ENCODE measurements at places on chromosomes 16 and 17. TPM values are rescaled to one million over a fixed set of nuclear protein-coding genes. Genes with fewer than 3 reads are reported as not detected.
A peak's percentile ranks its signal among the peaks of the same experiment; 100 is the strongest.

GRCh38 chr17:43745541-43745940 is 13.1 kb downstream of the SOST start:
- peaks cover 5% of the 10 kb centered on the region for H3K4me1 ChIP-seq
- H3K27ac ChIP-seq = no peak overlapping the region
- DNase-seq = no peak
- H3K27me3 ChIP-seq = peaks cover 33% of the 10 kb centered on the region
- H3K36me3 ChIP-seq = no peaks in the 10 kb centered on the region
- H3K4me3 ChIP-seq = no peak overlapping the region

- peaks cover 59% of the 10 kb centered on the region for H3K4me1 ChIP-seq
- H3K27me3 ChIP-seq = peaks cover 9% of the 10 kb centered on the region
- H3K36me3 ChIP-seq = peaks cover 2% of the 10 kb centered on the region
These were observed 5.3 kb upstream of the CCL1 start for GRCh38 chr17:34368196-34368945.

DNA sequence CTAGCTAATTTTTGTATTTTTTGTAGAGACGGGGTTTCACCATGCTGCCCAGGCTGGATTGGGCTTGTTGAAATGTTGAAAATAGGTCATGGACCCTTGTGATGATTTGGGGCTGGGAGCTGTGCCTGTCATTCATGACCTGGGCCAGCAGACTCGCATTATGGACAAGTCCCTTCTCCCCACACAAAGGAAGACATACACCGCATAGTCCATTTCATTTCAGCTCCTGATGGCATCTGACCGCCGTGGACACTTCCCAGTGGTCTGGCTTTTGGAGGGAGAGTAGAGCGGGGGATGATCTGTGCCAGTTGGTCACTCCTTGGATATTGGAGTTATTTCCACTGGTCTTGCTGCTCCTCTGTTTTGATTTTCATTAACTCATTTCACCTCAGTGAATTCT is 34.8 kb downstream of the MPRIP start:
- no peaks in the 10 kb centered on the region for H3K27me3 ChIP-seq
- H3K36me3 ChIP-seq = peaks cover 23% of the 10 kb centered on the region
- H3K27ac ChIP-seq = no peak overlapping the region
- DNase-seq = no peak
- H3K4me3 ChIP-seq = no peak overlapping the region

- H3K27me3 ChIP-seq = no peaks in the 10 kb centered on the region
- H3K4me1 ChIP-seq = peaks cover 64% of the 10 kb centered on the region
- peaks cover 2% of the 10 kb centered on the region for H3K36me3 ChIP-seq
- H3K27ac ChIP-seq = no peak overlapping the region
These were observed 5.1 kb downstream of the TBX21 start for GRCh38 chr17:47738178-47738577.

- H3K4me1 ChIP-seq = no peaks in the 10 kb centered on the region
- no peak overlapping the region for H3K4me3 ChIP-seq
- no peak overlapping the region for H3K27ac ChIP-seq
- H3K27me3 ChIP-seq = no peaks in the 10 kb centered on the region
- H3K36me3 ChIP-seq = no peaks in the 10 kb centered on the region
These were observed 122.6 kb downstream of the SHISA6 start for GRCh38 chr17:11363565-11364117.

DNA sequence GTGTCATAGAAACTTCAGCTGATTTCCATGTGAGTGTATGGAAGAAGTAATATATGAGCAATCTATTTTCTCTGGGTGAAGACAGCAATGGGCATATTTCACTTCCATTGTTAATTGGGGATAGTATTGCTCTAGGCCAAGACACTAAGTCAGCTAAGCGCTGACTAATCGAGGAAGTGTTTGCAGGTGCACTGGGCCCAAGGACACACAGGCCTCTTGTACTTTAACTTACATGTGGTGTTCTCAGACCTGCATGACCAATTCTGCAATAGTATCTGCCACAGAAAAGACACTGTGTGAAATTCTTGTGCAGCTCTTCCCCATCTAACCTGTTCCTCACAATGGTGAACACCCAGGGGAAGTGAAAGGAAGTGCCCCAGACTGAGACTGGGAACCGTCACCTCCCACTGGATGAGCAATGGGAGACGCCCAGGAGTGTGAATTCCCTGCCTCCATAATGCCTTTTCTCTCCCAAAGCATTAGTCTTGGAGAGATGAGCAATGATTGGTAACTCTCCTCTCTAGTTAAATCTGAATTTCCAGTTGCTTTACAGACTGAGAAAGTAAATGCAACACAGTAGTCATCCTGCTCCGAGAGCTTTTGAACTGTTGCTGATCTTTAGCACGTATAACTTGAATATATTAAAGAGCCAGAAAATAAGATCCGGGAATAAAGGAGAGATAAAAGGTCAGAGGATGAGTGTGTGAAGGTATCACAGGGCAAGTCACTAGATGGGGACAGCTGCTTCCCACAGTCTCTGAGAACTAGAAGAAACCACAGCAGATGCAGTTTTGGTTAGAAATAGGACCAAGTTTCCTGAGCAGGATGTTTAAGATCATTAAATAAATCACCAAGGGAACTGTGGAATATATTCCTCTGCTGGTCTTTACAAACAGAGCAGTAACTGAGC is 82.6 kb downstream of the CDK5R1 start:
- H3K36me3 ChIP-seq = no peaks in the 10 kb centered on the region
- H3K27me3 ChIP-seq = peaks cover 6% of the 10 kb centered on the region
- no peak overlapping the region for H3K27ac ChIP-seq
- no peak for DNase-seq

DNA sequence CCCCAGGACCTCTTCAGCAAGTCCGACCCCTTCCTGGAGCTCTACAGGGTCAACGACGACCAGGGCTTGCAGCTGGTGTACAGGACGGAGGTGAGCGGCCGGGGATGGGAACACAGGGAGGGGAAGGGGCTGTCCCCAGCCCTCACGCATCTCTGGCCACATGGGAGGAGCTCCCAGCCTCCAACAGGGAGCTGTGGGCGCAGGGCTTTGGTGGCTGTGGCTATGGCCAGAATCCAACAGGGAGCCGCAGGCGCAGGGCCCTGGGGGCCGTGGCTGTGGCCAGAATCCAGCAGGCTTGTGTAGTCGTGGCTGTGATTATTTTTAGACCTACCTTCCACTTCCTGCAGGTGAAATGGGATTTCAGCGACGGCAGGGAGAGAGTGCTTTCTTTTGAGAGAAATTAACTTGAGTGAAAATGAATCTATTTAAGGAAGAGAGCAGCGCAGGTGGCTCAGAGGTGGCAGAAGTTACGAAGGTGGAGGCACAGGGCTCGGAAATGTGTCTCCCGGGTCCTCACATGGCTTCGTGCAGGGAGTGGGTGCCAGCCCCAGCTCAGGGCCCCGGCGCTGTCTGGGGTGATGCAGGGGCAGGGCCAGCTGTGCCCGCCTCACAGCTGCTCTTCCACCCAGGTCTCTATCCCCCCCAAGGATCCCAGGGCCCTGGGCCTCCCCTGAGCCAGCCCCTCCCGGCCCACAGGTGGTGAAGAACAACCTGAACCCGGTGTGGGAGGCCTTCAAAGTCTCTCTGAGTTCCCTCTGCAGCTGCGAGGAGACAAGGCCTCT is 9.4 kb downstream of the CPNE7 start:
- no peak overlapping the region for H3K4me3 ChIP-seq
- no peaks in the 10 kb centered on the region for H3K4me1 ChIP-seq
- no peak for DNase-seq
- no peak overlapping the region for H3K27ac ChIP-seq
- H3K36me3 ChIP-seq = no peaks in the 10 kb centered on the region
- no peaks in the 10 kb centered on the region for H3K27me3 ChIP-seq

GRCh38 chr17:27630607-27631410 is at the start of gene LGALS9:
Gene LGALS9, plus strand, starts transcription at chr17:27631188. Its CDS starts 78 bp downstream, at chr17:27631266.
- H3K36me3 ChIP-seq = peaks cover 35% of the 10 kb centered on the region
- peak; percentile 63 for DNase-seq
- peaks cover 65% of the 10 kb centered on the region for H3K4me1 ChIP-seq
- peak within 1 kb of the TSS; percentile 94 for H3K27ac ChIP-seq

GRCh38 chr16:89099905-89100304 is 6.3 kb downstream of the ACSF3 start:
- H3K36me3 ChIP-seq = peaks cover 65% of the 10 kb centered on the region
- H3K27me3 ChIP-seq = no peaks in the 10 kb centered on the region
- no peak overlapping the region for H3K4me3 ChIP-seq
- H3K4me1 ChIP-seq = peaks cover 84% of the 10 kb centered on the region
- H3K27ac ChIP-seq = peak overlapping the region; percentile 99
- peak; percentile 43 for DNase-seq

DNA sequence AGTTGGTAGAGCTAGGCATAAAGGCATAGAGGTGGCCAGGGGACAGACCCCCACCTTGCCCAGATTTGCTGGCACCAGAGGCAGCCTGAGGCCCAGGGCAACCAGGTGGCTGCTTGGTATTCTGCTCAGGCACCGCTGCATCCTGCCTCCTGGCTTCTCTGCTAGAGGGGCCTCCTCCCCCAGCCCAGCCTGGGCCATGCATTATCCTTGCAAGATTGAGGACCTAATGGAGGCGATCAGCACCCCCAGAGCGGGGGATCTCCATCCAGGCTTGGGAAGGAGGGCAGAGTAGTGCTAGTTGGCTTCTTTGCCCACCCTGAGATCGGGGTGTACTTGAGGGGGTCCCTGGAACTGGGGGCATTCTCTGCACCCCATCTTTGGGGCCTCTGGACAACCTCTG is 23.8 kb downstream of the CDK5RAP3 start:
- no peaks in the 10 kb centered on the region for H3K36me3 ChIP-seq
- no peak overlapping the region for H3K4me3 ChIP-seq
- no peak overlapping the region for H3K27ac ChIP-seq

- H3K4me3 ChIP-seq = no peak overlapping the region
- no peaks in the 10 kb centered on the region for H3K4me1 ChIP-seq
- peaks cover 23% of the 10 kb centered on the region for H3K27me3 ChIP-seq
- H3K36me3 ChIP-seq = no peaks in the 10 kb centered on the region
These were observed 540.1 kb upstream of the C16orf82 start for GRCh38 chr16:26526633-26527032.

DNA sequence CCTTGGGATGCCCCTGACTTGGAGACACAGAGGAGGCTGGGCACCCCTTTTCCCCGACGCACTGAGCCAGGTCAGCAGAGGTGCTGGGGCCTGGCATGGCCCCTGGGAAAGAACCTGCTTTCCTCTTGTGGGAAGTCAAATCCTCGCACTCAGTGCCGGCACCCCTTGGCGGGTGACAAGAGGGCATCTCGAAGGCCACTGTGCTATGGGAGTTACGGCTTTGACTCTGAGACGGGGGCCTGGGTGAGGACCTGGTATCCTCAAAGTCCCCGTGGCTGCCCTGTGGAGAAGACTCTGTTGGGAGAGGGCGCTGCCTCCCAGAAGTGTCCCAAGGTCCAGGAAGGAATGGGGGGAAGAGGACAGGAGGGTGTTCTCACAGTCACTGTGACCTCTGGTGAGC is 117.0 kb downstream of the METRNL start:
- H3K27ac ChIP-seq = no peak overlapping the region
- no peaks in the 10 kb centered on the region for H3K27me3 ChIP-seq
- no peak overlapping the region for H3K4me3 ChIP-seq
- H3K36me3 ChIP-seq = no peaks in the 10 kb centered on the region
- DNase-seq = peak; percentile 5

DNA sequence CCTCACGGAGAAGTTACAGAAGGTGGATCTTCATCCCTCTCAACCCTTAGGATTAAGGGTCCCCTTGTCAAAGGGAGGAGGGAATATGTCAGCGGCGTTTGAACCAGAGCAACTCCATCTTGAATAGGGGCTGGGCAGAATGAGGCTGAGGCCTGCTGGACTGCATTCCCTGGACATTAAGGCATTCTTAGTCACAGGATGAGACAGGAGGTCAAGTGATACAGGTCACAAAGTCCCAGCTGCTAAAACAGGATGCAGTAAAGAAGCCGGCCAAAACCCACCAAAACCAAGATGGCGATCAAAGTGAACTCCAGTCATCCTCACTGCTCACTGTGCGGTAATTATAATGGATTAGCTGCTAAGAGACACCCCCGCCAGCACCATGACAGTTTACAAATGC is 36.7 kb downstream of the RBFOX3 start:
- no peaks in the 10 kb centered on the region for H3K27me3 ChIP-seq
- no peak overlapping the region for H3K27ac ChIP-seq
- H3K36me3 ChIP-seq = no peaks in the 10 kb centered on the region
- H3K4me1 ChIP-seq = no peaks in the 10 kb centered on the region
- DNase-seq = no peak

DNA sequence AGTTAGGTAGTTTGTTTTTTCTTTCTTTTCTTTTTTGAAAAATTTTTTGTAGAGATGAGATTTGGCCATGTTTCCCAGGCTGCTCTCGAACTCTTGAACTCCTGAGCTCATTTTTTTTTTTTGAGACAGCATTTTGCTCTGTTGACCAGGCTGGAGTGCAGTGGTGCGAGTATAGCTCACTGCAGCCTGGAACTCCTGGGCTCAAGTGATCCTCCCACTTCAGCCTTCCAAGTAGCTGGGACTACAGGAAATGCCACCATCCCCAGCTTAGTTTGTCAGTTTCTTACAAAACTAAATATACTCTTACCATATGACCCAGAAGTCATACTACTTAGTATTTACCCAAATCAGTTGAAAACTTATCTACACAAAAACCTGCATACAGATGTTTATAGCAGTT is 14.4 kb upstream of the FBXO47 start:
- no peak for DNase-seq
- no peak overlapping the region for H3K27ac ChIP-seq
- H3K27me3 ChIP-seq = peaks cover 3% of the 10 kb centered on the region
- peaks cover 9% of the 10 kb centered on the region for H3K4me1 ChIP-seq
- no peak overlapping the region for H3K4me3 ChIP-seq

GRCh38 chr16:19858340-19859018 is 26.2 kb downstream of the GPRC5B start:
- H3K27me3 ChIP-seq = no peaks in the 10 kb centered on the region
- H3K36me3 ChIP-seq = no peaks in the 10 kb centered on the region
- DNase-seq = no peak
- no peak overlapping the region for H3K27ac ChIP-seq
- no peak overlapping the region for H3K4me3 ChIP-seq
- no peaks in the 10 kb centered on the region for H3K4me1 ChIP-seq

- no peaks in the 10 kb centered on the region for H3K27me3 ChIP-seq
- no peak overlapping the region for H3K4me3 ChIP-seq
- DNase-seq = no peak
- H3K27ac ChIP-seq = no peak overlapping the region
- H3K36me3 ChIP-seq = no peaks in the 10 kb centered on the region
- no peaks in the 10 kb centered on the region for H3K4me1 ChIP-seq
These were observed 100.0 kb upstream of the ZNF469 start for GRCh38 chr16:88282564-88283395.

- peaks cover 2% of the 10 kb centered on the region for H3K36me3 ChIP-seq
- peaks cover 16% of the 10 kb centered on the region for H3K4me1 ChIP-seq
- no peak overlapping the region for H3K27ac ChIP-seq
- no peaks in the 10 kb centered on the region for H3K27me3 ChIP-seq
- no peak overlapping the region for H3K4me3 ChIP-seq
These were observed 398.7 kb downstream of the SNX29 start for GRCh38 chr16:12375046-12375740.

The FOXN1 gene
- not detected for total RNA-seq

The ELAC2 gene
- 60.8 TPM for total RNA-seq

The OMG gene
- 0.62 TPM for total RNA-seq

The DNAH9 gene
- total RNA-seq = not detected

The GPR139 gene
- not detected for total RNA-seq

The NXPH3 gene
- total RNA-seq = not detected
